ENCODE measurements at places on chromosomes 3 and 15.

GRCh38 chr15:20341901-20342600 is 199.5 kb downstream of the GOLGA6L6 start:
- no peak for DNase-seq

GRCh38 chr3:59249004-59249403 is 199.2 kb upstream of the CFAP20DC start:
- no peak for DNase-seq

DNA sequence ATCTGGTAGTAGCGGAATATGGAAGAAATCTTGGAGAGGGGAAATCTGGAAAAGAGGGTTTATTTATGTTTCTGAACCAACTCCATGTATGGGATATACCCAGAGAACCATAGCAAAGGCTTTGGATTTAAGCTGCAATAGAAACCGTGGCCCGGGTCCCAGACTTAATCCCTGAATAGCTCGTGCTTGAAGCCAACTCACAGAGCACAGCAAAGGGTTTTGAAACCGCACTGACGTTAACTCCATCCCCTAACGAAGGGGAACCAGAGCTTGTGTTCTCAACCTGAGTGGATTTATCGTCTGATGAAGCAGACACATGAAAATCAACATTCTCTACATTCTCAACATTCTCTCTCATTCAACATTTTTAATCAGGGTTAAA is 154.6 kb downstream of the APBA2 start:
- no peak for DNase-seq

DNA sequence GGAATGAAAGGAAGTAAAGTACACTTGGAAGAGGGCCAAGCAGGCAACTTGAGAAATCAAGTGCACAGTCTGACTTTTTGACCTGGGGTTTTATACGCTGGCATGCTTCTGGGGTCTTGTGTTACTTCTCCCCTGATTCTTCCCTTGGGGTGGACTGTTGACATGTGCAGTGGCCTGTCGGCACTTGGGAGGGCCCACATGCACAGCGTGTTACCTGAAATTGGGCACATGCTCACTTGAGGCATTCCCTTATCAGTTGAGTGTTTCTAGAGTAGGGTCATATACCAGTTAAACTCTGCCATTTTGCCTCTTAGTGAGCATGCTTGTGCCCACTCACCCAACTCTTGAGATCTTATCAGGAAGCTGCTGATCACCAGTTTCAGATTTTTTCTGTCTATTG is 329.1 kb upstream of the SOX2 start:
- no peak for DNase-seq

- no peak for DNase-seq
These were observed 170.5 kb upstream of the UBE3A start for GRCh38 chr15:25609371-25609770.

GRCh38 chr15:71893691-71894090 is 83.3 kb downstream of the NR2E3 start:
- peak; percentile 43 for DNase-seq

GRCh38 chr3:115217678-115218451 is 70.8 kb upstream of the ZBTB20 start:
- DNase-seq, result peak; percentile 72

DNA sequence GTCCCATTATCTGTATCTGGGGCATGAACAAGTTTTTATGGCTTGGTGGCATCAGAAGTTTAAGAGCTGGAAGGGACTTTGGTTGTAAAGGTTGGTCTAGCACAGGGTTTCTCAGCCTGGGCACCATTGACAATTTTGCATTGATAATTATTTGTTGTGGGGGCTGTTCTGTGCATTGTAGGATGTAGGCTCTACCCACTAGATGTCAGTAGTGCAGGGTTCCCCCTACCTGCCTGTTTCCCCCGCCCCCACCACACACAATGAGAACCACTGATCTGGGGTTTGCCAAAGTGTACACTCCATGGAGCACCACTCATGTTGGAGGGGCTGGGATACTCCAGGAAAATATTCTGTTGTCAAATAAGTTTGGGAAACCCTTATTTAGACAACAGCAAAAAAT is 42.7 kb downstream of the PLCL2 start:
- no peak for DNase-seq

GRCh38 chr3:87436781-87437543 is 160.6 kb upstream of the POU1F1 start:
- DNase-seq, result peak; percentile 68

- DNase-seq, result peak; percentile 30
These were observed 36.9 kb downstream of the DNASE1L3 start for GRCh38 chr3:58173669-58174398.

- DNase-seq, result peak; percentile 20
These were observed 959 bp downstream of the ZNF592 start for GRCh38 chr15:84749111-84749991.

GRCh38 chr15:63306492-63307073 is 29.2 kb downstream of the APH1B start:
- DNase-seq, result no peak

- peak; percentile 99 for DNase-seq
These were observed 12.4 kb upstream of the SHF start for GRCh38 chr15:45200001-45200798.

- peak; percentile 93 for DNase-seq
These were observed 7.7 kb downstream of the IGDCC4 start for GRCh38 chr15:65414841-65415621.

DNA sequence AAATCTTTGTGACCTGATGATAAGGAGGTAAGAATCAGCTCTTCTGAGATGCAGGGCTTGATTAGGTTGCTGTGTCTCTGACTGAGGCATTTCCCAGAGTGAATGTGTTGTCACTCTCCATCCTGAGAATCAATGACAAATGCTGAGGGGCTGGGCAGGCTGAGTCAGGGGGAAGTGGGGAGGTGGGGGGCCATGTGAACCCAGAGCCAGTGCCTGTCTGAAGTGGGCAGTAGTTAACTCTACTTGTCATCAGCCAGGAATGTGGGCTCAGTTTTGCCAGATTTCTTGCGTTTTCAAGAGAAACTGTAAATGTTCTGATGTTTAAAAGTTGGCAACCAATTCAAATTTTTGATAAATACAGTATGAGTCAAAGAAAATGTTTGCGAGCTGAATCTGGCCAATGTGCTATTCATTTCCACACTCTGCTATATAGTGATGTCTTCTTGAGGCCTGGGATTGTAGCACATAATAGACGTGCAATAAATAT is 3.1 kb upstream of the BNC1 start:
- peak; percentile 98 for DNase-seq

GRCh38 chr15:76310475-76311099 is 682 bp downstream of the ETFA start:
- peak; percentile 14 for DNase-seq

DNA sequence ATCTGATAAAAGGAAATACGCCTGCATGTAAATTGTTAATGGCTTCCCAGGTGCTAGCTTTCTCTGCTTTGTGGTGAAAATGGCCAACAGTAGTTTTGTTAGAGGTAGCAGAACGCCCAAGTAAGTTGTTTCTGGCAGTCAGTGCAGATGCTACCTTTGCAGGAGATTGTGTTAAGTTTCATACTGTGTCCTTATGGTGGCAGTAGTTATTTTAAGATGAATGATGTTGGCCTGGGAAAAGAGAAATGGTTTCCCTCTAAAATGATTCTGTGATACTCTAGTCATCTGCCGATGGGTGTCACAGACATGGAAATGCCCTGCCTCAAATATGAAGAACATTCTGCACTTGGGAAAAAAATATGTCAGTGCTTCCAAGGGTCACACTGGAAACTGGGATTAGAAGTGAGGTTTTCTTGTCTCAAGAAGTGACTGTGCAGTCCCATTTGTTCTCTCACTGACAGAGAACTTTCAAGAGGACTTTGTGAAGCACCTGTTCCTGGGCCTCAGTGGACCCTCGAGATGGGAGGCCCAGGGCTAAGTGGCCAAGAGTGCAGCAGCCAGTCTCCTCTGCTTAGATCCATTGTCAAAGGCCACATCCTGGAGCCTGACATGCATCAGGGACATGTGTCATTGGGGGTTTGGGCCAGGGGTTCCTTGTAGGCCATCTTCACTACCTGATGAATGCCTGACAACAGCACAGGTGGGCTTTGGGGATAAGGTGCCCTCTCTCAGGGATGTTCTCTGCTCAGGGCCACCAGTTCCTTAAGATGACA is 393.3 kb downstream of the CACNA2D3 start:
- DNase-seq, result no peak

DNA sequence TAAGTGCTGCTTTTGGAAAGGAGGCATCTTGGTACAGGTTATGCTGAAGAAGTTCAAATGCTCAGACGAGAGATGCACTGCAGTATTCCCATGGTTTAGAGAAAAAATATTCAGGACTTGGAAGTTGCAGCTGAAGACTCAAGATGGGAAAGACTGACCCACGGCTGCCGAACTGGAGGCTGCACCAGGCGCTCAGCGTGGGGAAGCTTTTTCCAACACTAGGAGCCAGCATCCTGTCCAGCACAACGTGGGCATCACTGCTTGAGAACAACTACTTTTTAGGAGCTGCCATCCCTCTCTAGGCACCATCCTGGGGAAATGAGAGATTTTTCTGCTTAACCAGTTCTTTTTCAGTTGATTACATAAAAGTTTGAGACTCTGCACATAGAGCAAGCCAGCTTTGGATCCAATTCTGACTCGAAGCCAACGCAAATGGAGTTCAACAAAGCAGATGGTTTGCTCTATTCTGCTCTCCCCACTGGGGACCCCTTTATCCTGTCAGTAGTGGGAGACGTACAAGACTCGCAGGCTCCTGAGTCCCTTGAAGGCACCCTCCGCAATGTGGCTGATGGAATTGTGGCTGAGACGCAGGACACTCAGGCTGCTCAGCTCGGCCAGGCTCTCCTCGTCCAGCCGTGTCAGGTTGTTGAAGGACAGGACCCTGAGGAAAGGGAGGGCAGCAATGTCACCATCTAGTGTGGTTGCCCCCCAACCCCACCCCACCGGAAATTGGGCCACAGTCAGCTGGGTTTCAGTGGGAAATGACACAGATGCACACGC is 93.8 kb downstream of the LRIG1 start:
- no peak for DNase-seq

GRCh38 chr15:31361764-31362515 is 35.3 kb downstream of the KLF13 start:
- no peak for DNase-seq

GRCh38 chr3:94028093-94028837 is at the start of gene STX19:
Gene STX19 (minus strand): TSS chr3:94028597. CDS start chr3:94015269, 13,328 bp downstream.
- DNase-seq, result no peak

DNA sequence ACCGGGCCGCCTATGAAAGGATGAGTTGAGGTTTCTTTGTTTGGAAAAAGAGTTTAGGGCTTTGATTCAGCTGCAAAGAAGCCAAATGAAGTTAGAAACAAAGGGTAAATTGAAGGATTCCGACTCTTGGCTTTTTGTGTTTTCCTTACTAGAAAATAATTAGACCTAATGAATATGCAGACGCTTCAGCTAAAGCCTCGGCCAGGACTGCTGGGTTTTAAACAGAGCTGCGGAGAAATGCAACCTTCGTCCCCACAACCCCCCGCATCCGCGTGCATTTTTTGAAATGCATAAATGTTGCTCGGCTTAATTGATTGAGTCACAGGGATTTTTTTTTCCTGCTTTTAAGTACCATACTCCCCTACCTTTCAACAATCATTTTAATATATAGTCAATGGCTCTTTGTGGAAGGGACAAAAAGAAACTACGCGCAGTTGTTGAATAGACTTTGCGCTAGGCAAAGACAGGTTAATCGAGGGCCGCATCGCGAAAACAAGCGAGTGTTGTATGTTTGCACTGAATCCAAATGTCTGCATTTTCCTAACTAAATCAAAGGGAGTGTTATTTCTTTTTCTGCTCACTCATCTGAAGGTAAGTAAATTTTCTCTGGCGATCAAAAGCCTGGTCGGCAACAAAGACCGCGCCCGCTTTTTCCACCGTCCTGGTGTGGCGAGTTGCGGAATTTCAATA is 1.3 kb upstream of the ZIC4 start:
- DNase-seq, result peak; percentile 62

DNA sequence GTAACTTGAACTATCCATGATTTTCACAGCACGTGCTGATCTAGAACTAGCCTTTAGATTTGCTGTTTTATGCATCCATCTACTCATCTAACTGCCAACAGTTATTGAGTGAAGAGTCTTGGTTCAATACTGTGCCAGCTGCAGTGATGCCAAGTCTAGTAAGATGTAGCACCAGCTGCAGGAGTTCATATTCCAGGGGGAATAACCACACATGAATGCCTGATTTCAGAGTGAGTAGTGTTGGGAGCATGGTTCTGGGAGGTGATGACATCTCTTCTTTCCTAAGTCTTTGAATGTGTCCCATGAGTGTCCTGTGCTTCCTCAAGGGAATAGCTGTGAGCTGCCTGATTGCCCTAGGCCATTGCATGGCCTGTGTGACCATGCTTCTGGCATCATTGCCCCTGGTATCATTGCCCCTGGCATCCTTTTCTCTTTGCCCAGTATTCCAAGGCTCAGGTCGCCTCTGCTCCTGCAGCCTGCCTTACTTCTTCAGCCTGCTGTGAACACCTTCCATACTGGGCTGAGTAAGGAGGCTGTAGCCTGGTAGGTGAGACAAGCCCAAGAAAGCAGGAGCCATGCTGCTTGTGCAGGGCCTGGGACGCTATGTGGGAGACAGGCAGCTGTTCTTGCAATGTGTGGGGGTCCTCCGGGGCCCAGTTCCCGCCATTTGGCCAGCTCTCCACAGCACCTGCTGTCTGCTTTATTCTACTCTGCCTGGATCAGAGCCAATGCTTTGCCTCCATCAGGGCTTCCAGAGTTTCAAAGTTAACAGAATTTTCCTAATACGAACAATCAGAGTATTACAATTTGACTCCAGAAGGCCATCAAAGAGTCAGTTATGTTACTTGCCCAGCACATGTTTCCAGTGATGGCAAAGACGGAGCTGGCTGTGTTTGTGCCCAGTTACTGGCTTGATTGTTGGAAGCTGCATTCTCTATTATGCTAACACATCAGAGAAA is 73.2 kb downstream of the CLSTN2 start:
- DNase-seq, result no peak

DNA sequence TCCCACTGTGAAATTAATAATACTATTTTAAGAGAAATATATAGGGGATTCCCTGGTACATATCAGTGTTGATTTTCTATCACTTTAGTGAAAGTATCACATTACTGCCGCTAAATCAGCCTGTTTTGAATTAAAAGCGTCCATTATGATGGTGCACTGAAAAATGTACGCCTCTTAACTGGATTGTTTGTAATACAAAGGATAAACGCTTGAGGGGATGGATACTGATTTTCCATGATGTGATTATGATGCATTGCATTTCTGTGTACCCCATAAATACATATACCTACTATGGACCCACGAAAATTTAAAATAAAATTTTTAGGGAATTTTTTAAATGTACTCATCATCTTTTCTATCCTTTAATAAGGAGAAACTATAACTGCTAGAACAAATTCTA is 478.6 kb downstream of the MAGI1 start:
- no peak for DNase-seq

DNA sequence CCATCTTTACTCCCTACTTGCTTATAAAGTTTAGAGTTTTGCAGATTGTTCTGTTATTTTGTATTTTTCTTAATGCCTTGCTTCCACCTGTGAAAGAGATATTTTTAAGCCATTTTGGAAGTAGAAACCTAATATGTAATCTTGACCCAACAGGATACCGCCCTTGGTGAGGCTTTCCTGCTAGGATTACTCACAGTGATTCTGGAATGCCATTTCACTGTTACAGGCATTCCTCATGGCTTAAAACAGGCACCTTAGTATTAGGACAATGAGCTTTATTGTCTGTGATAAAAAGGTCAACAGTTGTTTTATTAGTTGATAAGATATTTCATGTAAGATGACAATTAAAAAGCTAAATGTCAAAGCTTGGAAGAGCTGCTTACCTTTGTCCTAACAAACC is 58.2 kb downstream of the PHLDB2 start:
- DNase-seq, result no peak
